ENCODE measurements at places on chromosomes 2 and 18.
A peak's percentile ranks its signal among the peaks of the same experiment; 100 is the strongest.

- DNase-seq: peak; percentile 47
These were observed 56.0 kb upstream of the RAB6C start for GRCh38 chr2:129923265-129924091.

GRCh38 chr18:7458884-7459283 lies 108.2 kb upstream of the PTPRM start:
- no peak for DNase-seq

- no peak for DNase-seq
These were observed 91.9 kb upstream of the TPO start for GRCh38 chr2:1321321-1321720.

GRCh38 chr2:29747786-29748470 lies 173.5 kb downstream of the ALK start:
- peak; percentile 81 for DNase-seq

DNA sequence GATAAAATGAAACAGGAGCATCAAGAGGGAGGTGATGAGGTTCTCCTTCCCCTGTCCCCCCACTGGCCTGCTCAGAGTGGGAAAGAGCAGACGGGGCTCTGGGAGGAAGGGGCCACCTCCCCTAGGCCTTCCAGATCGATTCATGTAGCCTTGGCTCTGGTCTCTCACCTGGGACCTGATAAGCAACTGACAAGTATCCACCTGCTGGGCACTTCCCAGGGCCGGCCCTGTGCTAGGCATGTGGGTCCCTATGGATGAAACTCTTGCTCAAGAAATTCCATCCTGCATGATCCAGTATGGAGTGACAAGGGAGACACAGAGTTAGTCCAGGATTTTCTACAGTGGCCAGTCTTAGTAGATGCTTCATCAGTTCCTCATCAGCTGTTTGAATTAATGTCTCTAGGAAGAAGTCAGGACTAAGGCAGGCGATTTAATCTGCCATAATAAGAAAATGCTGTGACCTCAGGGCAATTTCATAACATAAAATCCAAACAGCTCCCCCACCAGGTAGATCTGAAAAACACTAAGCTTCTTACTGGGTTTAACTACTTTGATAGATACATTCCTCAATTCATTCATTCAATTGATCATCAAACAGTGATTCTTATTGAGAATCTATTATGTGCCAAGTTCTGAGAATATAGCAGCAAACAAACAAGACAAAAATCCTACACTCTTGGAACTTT lies 44.7 kb upstream of the ZFP36L2 start:
- DNase-seq: no peak

DNA sequence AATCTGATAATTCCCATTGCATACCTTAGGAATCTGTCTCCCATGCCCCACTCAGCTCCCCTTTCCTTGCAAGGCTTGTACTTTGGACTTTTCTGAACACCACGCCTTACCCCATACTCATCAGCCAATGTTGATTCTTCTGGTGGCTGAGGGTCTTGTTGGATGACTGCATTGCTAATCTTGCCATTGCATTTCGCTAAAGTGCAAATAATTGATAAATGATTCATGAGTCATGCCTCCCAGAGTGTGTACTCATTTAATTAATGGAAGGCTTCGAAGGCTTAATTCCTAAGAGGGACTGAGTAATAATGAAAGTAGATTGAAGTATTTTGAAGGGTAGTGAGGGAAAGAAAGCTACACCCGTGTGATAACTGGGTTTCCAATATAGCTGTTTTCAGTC lies 28.0 kb upstream of the PPP1R1C start:
- DNase-seq: peak; percentile 33

- DNase-seq: no peak
These were observed 18.0 kb downstream of the C2orf74 start for GRCh38 chr2:61179701-61180639.

DNA sequence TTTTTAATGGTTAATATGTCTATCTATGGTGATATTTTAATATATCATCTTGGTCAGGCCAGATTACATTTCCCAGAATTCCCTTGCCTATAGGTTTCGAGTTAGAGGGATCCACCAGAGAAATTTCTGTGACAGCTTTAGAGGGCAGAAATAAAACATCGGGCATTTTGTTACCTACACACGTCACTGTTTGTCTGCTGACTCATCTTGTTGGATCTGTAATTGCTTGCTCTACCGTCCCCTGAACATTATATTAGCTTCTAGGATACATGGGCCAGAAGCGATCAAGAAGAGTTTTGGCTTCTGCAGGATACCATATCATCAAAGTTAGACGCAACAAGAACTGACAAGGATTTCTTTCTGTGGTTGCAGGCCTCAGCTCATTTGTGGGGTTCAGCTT lies 795.8 kb upstream of the GCFC2 start:
- no peak for DNase-seq

DNA sequence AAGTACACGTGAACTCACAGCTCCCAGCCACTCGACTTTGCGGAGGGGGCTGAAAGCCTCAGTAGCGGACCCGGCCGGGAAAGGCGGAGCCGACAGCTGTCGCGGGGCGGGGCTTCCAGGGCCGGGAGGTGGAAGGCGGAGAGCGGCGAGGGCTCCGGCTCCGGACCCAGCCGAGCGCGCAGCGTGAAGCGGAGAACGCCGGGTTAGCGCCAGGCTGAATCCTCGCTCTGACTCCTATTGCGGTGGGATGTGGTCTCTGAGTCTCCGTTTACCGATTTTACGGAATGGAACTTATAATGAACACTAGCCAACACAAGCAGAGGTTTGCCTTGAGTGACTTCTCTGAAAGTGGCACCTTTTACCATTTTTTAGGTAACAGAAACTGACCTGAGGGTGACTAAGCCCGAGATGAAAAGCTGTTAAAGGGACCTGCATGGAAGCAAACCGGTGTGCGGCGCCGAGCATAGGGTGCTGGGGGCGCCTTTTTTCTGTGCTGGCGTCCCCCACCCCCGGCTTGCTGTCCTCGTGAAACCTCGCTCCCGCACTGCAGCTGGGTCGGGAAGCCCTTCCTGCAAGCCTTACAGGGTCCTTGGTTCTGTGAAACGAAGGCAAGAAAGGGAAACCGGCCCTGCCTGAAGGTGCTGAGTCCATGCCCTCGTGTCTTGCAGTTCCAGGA lies 72.9 kb downstream of the EN1 start:
- peak; percentile 33 for DNase-seq

DNA sequence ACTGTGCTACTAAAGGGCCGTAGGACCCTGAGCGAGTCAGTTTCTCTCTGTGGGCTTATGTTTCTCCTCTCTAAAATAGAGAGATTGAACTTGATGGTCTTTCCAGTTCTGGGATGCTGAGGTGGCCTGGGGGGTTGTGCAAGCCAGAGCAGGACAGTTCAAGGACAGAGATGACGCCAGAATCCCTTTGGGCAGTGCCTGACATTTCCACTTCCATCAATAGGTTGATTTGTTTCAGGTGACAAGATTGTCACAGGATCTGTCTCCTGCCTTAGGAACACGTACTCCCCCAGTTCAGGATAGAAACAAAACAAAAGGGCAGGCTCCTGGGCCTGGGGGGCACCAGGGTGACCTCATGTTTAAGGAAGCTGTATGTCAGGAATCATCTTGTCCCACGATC lies 82.0 kb downstream of the XDH start:
- no peak for DNase-seq

DNA sequence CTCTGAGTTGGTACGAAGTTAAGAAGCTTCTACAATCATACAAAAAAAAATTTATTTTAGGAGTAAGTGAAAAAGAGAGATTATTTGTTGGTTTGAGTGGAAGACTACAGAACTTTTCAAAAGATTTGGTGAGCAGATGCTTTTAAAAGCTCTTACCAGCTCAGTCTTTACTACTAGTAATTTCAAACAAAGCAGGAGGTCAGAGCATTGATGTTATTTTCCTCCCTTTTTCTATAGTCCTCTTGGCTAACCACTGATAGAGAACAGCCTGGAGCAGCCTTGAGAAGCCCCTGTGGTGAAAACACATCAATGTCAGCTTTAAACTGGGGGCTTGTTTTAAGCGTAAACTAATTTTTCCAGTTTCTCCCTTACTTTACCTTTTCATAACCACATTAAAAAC lies 559.3 kb upstream of the CDH2 start:
- DNase-seq: no peak

- no peak for DNase-seq
These were observed 893.9 kb downstream of the SUCLG1 start for GRCh38 chr2:83565181-83565580.

DNA sequence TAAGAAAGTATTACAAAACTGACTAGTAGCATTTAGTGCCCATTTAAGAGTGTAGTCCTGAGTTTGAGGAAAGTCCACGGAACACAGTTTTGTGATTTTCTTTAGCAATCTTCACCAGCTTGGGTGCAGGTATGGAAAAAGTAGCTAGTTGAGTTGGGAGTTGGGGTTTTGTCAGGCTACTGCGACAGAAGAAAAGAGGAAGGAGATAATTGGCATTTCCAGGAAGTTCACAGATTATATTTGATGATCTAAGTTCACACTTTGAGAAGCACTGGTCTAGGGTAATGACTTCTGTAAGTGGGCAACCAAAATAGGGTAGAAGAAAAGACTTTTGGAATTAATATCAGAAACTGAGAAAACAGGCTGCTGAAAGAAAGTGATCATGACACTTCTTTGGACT lies 52.1 kb downstream of the VIL1 start:
- DNase-seq: no peak

DNA sequence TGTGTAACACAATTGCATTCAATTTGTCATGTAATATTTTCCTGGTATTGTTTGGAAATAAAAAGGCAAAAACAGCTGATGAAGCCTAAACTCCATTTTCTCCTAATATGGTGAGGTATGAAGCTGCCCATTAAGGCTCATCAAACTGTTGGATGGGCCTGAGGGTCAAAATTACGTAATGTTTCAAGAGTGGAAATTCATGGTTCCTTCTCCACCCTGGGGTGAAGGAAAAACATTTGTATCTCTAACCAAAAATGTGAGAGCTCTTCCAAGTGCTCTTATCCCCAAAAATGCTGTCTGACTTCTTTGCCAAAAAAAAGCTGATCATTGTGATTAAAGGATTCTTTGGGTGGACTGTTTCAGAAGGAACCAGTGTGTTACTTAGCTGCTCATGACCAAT lies 91.8 kb downstream of the ARHGAP28 start:
- no peak for DNase-seq

- no peak for DNase-seq
These were observed 120.0 kb upstream of the TMEM200C start for GRCh38 chr18:6015364-6015763.

DNA sequence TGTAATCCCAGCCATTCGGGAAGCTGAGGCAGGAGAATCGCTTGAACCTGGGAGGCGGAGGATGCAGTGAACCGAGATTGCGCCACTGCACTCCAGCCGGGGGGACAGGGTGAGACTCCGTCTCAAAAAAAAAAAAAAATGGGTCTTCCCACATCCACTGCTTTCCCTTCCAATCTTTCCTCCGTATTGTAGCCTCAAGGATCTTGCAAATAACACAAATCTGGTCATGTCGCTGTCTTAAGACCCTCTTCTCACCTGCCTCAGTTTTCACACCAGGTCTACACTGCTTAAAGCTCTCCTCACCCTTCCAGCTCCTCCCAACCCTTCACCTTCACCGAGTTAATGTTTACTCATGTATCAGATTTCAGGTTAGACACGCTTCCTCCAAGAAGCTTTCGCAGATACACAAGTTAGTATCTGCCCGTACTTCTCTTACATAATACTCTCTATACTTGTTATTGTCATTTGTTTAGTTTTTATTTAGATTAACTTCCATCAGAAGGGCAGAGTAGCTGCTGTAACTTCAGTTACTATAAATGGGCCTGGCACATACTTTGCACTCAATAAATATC lies 1.5 kb downstream of the IER3IP1 start:
- DNase-seq: no peak

DNA sequence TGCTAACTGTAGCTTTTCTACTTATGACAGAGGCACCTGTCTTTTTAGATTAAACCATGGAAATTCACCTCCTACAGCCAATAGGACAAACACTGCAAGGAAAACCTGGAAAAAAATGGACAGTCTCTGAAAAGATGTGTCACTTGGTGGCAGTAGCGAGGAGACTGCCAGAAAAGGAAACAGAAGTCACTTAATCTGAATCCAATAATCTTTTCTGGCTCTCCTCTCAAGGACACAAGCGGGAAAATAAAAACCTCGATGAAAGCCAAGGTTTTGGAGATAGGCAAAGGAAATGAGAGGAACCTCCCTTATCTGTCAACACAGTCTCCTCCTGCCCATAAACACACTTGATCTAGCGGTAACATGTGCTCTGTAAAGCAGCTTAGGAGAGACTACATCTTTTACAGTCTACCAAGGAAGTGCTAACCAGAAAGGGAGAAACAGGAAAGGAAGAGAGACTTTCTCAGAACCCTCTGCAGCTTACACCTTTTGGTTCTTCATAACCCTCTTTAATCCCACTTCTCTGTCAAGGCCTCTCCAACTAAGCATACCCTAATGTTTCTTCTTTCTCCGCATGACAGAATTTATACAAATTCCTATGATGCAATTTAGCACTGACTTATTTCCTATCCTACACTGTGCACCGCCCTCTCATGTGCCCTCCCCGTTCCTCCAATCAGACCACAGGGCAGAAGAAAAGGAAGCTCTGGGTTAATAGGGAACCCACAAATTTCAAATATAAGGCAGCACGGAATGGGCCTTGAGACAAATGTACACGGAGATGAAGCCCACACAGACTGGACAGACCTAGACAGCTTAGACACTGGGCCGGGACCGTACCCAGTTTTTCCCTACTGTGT lies 52.8 kb downstream of the CLASP1 start:
- peak; percentile 61 for DNase-seq

DNA sequence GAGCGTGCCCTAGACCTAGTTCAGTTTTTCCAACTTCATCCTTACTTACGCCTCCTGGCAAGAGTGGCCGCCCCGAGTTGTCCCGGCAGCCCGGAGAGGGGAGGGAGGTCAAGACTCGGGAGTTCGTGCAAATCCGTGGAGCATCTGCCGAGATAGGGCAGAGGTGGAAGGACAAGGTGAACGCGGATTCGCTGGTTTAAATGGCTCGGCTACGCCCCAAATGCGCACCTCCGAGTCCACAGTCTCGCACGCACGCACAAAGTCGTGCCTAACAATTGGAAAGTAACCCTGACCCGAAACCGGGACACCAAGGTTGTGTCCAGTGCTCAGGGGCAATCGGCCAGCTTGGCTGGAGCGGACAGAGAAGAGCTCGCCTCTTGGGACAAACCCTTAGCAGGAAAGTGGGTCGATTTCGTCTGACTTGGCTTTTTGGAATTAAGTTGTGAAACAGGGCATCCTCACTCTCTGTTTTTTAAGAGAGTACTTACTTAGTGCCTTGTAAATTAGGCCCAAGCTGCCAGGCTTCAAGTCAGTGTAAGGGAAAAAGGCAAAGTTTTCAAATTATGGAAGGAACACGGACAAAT lies 726 bp upstream of the SS18 start:
- peak; percentile 66 for DNase-seq
